Thoracic aorta (tissue), 2 donors: ENCODE measurements at places on chromosomes 12 and 14.

- H3K27ac ChIP-seq: peak overlapping the region; percentile 50
- H3K4me1 ChIP-seq: peaks cover 15% of the 10 kb centered on the region
- no peak for DNase-seq
Observed at GRCh38 chr12:46159309-46159901, 109.4 kb downstream of the SLC38A1 start.

- no peak overlapping the region for H3K27ac ChIP-seq
- no peak for DNase-seq
- no peaks in the 10 kb centered on the region for H3K27me3 ChIP-seq
- no peak overlapping the region for H3K4me3 ChIP-seq
- no peaks in the 10 kb centered on the region for H3K4me1 ChIP-seq
Observed at GRCh38 chr12:18320036-18320617, 58.8 kb downstream of the PIK3C2G start.

- no peaks in the 10 kb centered on the region for H3K27me3 ChIP-seq
- no peak for DNase-seq
- H3K27ac ChIP-seq: no peak overlapping the region
- H3K36me3 ChIP-seq: no peaks in the 10 kb centered on the region
Observed at GRCh38 chr12:101564912-101565311, 29.9 kb upstream of the MYBPC1 start.

DNA sequence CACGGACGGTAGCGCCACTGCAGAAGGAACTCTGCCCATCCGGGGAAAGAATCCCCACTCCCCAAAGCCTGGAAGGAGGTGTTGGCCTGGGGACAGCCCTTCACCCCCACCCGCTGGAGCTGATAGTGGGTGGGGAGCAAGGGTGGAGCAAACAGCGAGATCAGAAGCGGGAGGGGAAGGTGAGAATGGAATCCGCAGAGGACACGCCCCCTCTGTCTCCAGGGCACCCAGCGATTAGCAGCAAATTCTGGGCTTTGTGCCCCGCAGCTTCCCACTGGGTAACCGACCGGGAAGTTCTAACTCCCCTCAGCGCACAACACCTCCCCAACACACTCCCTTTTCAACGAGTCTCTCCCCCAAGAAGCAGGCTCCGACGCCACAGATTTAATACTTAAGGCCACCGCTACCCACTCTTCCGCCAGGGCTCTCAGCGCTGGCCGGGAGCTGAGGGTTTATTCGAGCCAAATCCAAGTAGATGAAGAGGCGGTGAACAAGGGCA lies 1.4 kb downstream of the SLC25A29 start:
- no peaks in the 10 kb centered on the region for H3K36me3 ChIP-seq
- peaks cover 23% of the 10 kb centered on the region for H3K4me1 ChIP-seq
- H3K4me3 ChIP-seq: peak overlapping the region; percentile 93
- no peaks in the 10 kb centered on the region for H3K27me3 ChIP-seq
- no peak for DNase-seq
- peak overlapping the region; percentile 62 for H3K27ac ChIP-seq

- H3K4me3 ChIP-seq: no peak overlapping the region
- no peaks in the 10 kb centered on the region for H3K36me3 ChIP-seq
- no peaks in the 10 kb centered on the region for H3K4me1 ChIP-seq
- DNase-seq: no peak
Observed at GRCh38 chr12:84888861-84889260, 23.7 kb downstream of the SLC6A15 start.

DNA sequence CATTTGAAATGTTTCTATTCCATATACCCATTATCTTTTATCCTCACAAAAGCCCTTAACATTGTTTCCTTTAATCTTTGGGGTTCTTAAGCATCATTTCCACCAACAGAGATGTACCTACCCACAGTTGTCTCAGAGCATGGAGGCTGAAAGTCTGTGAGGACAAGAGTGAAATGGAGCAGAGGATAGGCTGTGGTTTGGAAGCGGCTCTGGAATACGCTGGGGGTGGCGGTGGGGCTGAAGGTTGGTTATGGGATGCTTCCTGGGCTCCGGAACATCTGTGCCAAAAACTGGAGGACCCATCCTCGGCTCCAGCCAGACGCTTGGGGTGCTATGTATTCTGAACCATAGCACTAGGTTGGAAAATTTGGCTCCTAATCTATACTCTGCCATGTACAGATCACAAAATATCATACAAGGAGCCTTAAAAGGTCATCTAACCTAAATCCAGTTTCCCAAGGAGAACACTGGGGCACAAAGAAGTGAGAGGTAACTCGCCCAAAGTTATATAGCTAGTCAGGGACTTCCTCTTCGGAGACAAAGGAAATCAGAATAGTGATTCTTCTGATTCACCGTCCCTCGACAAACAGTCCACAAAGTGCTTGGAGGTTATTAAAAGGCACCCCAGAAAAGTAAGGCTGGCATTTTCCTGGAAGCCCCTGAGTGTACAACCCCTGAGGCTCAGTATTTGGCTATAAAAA lies 2.5 kb downstream of the PPP1R3E start:
- H3K4me1 ChIP-seq: peaks cover 5% of the 10 kb centered on the region
- H3K4me3 ChIP-seq: peak overlapping the region; percentile 80
- H3K27ac ChIP-seq: peak overlapping the region; percentile 98
- no peaks in the 10 kb centered on the region for H3K27me3 ChIP-seq

GRCh38 chr14:91879196-91879595 lies 11.9 kb upstream of the TC2N start:
- peaks cover 78% of the 10 kb centered on the region for H3K36me3 ChIP-seq
- no peaks in the 10 kb centered on the region for H3K27me3 ChIP-seq
- peaks cover 66% of the 10 kb centered on the region for H3K4me1 ChIP-seq
- H3K27ac ChIP-seq: peak overlapping the region; percentile 29
- DNase-seq: no peak

- no peaks in the 10 kb centered on the region for H3K27me3 ChIP-seq
- no peaks in the 10 kb centered on the region for H3K4me1 ChIP-seq
- no peak overlapping the region for H3K4me3 ChIP-seq
- no peaks in the 10 kb centered on the region for H3K36me3 ChIP-seq
Observed at GRCh38 chr14:71905860-71906259, 26.4 kb upstream of the RGS6 start.

DNA sequence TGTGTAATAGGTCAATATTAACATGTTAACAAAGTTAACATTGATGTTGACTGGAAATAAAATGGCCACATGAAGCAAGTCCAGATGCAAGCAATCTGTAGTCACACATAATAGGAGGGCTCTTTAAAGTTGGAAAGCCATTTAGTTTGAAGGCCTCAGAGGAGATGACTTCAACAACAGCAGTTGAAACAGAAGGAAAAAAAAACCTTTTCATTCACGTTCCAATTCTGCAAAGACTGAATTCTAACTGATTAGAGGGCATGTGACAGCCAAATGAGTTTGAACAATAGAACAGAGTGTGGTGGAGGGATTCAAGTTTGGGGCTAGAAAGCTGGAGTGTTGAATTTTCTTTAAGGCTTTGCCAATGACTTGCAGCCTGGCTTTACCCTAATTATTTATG lies 41.5 kb upstream of the DAAM1 start:
- H3K27me3 ChIP-seq: no peaks in the 10 kb centered on the region
- H3K36me3 ChIP-seq: no peaks in the 10 kb centered on the region
- no peaks in the 10 kb centered on the region for H3K4me1 ChIP-seq
- no peak for DNase-seq
- no peak overlapping the region for H3K4me3 ChIP-seq
- no peak overlapping the region for H3K27ac ChIP-seq
